ENCODE measurements at places on chromosomes 1 and 21. TPM values are rescaled to one million over a fixed set of nuclear protein-coding genes. Genes with fewer than 3 reads are reported as not detected.

DNA sequence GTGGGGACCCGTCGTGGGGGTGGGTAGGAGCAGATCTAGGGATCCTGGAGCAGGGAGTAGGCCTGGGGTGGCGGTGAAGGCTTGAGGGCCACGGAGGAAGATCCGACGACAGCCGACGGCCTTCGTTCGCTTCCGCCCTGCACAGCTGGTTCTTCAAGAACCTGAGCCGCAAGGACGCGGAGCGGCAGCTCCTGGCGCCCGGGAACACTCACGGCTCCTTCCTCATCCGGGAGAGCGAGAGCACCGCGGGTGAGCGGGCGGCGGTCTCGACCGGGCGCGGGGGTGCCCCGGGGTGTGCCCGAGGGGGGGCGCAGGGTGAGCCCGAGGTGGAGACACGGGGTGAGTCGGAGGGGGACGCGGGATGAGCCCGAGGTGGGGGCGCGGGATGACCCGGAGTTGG, 16.5 kb upstream of the HDAC1 start:
- no peak for DNase-seq

DNA sequence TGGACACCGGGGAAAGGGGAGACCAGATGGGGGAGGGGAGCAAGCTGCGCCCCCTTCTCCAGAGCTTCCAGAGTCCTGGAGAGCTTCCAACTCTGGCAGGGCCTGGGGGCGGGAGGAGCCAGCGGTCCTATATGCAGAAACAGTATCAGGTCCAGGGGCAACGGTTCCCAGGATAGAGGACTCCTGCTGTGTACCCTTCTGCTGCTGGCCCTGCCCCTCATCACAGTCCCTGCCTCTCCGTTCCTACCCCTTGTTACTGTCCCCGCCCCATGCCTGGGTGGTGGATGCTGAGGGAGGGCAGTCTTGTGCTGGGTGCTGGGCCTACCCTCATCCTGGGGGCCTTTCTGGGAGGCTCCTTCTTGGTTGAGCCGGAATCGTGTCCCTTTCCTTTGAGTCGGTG, 19.2 kb upstream of the PEX10 start:
- DNase-seq = no peak

- no peak for DNase-seq
Observed at GRCh38 chr1:189550498-189550897, 927.2 kb downstream of the BRINP3 start.

GRCh38 chr1:151953409-151954094, 40.1 kb downstream of the S100A10 start:
- DNase-seq = no peak

DNA sequence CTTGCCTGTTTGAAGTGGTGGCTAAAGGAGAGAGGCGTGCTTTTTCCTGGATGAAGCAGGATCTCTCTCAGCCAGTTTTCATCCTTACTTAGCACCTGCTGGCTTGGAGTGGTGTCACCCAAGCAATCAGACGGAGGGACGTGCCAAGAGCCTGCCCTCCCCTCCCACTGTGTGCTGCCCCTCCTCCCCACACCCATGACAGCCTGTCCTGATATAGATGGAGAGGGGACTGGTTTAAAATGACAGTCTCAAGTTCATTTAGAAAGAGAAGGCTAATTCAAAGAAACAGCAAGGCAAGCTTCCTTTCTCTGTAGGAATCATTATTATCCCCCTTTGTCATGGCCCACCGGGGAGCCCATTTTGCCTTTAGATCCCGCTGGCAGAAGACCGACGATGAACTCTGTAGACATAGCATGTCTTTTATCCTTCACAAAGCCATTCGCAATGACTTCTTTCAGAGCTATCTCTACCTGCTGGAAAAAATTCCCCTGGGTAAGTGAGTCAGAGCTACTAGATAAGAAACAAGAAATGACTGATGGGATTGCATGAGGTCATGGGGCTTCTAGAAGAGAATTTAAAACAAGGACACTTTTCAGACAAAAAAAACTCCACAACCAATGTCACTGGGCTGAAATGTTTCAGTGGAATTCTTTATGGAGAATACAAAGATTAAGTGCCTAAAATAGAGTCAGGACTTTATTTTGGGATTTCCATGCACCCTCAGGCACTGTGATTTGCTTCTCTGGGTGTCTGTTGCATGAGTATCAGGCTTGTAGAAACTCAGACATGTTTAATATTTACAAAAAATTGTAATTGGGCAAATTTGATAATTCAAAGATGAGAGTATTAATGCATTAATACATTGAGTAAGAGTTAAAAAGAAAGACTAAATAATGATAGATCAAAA, at the start of gene NTMT2:
Gene NTMT2, plus strand, starts transcription at position 190 of the 907 bp plus-strand sequence. Its CDS starts 149 bp downstream, at position 339.
- no peak for DNase-seq

DNA sequence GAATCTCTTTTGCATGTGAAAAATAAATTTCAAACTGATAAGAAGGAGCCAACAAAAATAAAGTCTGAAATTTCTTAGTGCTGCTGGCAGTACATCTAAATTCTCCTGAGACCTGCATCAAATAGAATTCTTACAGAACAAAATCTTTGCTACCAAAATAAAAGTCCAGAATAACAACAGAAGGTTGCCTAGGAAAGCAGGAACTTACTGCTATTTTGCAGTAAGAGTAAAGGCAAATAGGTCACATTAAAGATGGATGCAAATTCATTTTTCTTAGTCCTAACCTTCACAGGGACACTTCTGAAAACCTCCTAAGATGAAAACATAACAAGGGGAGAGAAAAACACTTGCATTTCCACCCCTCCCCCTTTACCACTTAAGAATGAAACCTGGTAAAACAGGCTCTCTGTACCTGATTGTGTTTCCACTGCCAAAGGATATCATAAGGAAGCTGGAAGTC, 59.0 kb downstream of the RUSC1 start:
- DNase-seq = peak; percentile 52

- no peak for DNase-seq
Observed at GRCh38 chr1:223674119-223674890, 8.8 kb upstream of the CAPN8 start.

DNA sequence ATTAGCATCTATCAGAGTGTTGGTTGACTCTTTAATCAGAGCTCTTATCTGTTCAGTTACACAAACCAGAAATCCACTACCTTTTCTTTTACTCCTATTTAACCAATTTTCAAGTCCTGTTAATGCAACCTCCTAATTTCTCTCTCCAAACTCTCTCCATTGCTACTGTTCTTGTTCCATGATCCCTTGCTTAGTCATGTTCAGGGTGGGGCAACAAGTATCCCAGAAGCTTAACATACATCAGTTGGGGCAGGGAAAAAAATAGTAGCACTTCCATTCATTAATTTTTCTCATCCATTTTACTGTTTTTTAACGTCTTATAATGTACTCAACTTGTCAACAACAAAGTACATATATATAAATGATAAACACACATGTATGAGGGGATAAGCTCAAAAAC, 111.2 kb upstream of the LBR start:
- DNase-seq = no peak

- DNase-seq = no peak
Observed at GRCh38 chr21:41848533-41848932, 30.6 kb downstream of the PRDM15 start.

The RBP7 gene
- 22.3 TPM for polyA plus RNA-seq

DNA sequence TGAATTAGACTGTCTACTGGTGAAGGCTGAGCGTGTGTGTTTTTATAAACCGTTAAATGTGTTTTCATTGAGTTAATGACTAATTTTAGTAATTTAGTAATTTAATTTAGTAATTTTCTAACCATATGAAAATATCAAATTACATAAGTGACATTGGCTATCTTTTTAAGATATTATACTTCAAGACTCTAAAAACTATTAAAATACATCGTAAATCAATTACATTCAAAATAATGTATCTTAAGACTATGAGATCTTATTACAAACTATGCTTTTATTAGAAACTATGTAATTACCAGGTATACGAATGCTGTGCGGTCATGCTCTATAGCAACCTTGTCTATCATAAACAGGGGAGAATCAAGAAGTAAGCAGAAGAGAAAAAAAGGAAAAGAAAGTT, 21.6 kb downstream of the MAP3K21 start:
- no peak for DNase-seq

The CD34 gene
- polyA plus RNA-seq = 79.0 TPM

The PLPPR4 gene
- 2.1 TPM for polyA plus RNA-seq

The FCRL2 gene
- polyA plus RNA-seq = 0.11 TPM

DNA sequence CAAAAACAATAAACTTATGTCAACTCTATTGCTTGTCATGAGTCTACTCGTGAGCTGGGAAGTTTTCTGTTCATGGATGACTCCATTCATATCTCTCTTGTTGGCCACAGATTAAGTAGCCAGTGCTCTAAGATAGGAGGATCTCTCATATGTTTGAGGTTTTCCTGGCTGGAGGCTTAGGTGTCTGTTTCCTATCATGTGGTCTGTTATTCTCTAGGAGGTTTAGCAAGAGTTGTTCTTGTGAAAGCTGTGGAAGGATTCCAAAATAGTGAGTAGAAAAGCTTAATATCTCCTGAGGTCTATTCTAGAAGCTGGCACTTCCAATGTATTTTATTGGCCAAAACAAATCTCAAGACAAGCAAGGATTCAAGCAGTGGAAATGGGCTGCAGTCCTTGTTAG, 5.8 kb upstream of the KRTAP20-2 start:
- DNase-seq = no peak

The CYP4Z1 gene
- polyA plus RNA-seq = 0.17 TPM

The FNBP1L gene
- polyA plus RNA-seq = 122 TPM

The RGSL1 gene
- polyA plus RNA-seq = not detected

- no peak for DNase-seq
Observed at GRCh38 chr1:41461790-41462679, 22.4 kb downstream of the EDN2 start.

- no peak for DNase-seq
Observed at GRCh38 chr21:34743831-34744230, 75.0 kb downstream of the CLIC6 start.

GRCh38 chr1:185719021-185719420, 15.2 kb upstream of the HMCN1 start:
- DNase-seq = no peak

The PAQR6 gene
- 7.0 TPM for polyA plus RNA-seq

- no peak for DNase-seq
Observed at GRCh38 chr1:11784256-11784992, 21.3 kb downstream of the MTHFR start.
